ENCODE measurements at places on chromosomes 6 and 20.

DNA sequence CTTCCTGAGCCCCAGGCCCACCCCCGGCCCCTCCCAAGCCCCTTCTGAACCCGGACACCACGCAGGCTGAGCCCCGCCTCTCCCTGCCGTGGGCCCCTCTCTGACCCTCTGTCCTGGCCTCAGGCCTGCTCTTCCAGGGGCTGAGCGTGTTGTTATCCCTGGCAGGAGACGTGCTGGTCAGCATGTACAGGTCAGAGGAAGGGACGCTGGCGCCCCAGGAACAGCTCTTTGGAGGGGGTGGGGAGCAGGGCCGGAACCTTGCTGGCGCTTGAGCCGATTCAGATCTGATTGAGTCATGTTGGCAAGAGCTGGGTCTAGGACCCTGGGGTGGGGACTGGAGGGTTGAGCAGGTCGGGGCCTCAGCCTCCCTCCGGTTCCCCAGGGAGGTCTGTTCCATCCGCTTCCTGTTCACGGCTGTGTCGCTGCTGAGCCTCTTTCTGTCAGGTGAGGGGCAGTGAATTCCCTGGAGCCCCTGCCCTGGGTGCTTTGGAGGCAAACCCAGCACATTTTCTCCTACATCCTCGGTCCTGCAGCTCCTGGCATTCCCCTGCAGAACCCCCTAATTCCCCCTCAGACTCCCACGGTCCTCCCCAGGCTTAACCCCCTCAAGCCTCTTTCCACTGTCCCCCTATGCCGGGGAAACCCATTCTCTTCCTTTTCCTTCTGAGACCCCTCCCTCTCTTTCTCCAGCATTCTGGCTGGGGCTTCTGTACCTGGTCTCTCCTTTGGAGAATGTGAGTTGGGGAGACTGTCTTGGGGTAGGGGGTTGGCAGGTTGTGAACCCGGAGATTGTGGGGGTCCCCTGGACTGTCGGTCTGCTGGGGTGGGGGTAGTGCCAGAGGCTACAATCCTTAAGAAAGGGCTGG, 2.0 kb downstream of the SPAG4 start:
- peak; percentile 92 for DNase-seq

- no peak for DNase-seq
These were observed 95.0 kb downstream of the TCP11 start for GRCh38 chr6:35046103-35046502.

GRCh38 chr20:36390719-36391415, 84.7 kb downstream of the DLGAP4 start:
- DNase-seq, result no peak

- DNase-seq, result no peak
These were observed 57.6 kb downstream of the YTHDF1 start for GRCh38 chr20:63158352-63158751.

GRCh38 chr6:162845972-162846371, 118.2 kb downstream of the PACRG start:
- no peak for DNase-seq

- no peak for DNase-seq
These were observed 605 bp upstream of the PPP1R16B start for GRCh38 chr20:38804682-38805501.

DNA sequence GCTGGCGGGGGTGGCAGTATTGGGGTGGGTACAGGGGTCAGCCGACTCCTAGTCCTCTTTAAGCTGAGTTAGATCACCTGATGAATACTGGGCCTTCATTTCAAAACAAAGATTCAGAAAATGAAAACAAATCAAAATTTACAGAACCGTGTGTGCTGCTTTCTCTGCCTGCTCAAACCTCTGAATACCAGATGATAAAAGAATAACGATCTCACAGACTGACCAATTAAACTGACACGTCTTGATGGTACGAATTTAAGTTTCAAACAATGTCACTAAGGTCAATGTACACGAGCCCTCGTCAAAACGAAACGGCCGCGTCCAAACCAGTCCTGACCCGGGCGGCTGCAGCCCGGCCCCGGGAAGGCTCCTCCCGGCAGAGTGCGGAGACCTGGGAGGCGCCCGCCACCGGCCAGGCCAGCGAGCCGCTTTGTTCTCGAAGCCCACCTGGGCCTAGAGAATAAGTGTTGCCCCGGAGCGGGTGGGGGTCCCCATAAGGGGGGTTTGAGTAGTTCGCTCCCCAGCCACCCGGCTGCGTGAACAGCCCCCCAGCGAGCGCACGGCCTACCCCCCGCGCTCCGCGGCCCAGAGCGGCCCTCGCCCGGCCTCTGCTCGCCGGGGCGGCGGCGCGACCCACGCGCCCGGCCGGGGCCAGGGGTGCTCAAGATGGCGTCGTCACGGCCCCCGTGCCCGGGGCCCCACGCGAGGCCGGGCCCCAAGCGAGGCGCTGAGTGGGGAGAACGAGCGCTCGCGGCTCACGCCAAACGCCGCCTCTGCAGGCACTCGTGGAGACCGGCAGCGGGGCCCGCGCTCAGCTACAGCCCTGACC, 728 bp downstream of the PSMA7 start:
- DNase-seq, result no peak

DNA sequence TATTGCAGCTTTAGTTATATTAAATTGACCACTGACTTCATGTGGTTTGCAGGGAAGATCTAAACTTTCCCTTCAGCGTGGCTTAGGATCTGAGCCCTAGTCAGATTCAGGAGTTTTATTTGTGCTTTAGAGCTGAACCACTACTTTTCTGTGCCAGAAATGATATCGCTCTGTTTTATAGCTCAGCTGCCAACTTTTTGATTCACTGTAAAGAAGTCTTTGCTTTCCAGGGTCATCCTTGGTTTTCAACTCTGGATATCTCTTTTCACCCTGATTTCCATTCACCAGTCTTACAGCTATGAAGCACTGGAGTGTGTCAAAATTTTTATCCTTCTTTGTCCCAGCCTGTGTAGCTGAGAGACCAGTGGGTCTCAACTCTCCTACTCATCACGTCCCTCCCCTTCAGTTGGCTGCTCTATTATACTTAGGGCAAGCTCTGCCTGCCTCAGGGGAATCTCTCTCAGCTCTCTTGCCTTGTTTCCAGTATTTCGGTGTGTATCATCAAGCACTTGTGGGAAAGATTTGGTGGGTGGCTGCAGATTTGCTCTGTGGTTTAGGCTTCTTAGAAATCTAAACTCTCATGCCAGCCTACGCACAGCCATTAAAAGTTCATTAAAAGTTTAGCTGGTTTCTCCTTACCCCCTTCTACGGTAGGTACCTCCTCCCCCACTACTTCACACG, 425.5 kb downstream of the TENT5A start:
- DNase-seq, result no peak

- peak; percentile 32 for DNase-seq
These were observed 90.6 kb downstream of the PAX1 start for GRCh38 chr20:21796059-21796458.

- DNase-seq, result no peak
These were observed 530.2 kb downstream of the DHX35 start for GRCh38 chr20:39492223-39492797.

GRCh38 chr6:148345176-148345575, 2.5 kb downstream of the SASH1 start:
- peak; percentile 30 for DNase-seq

DNA sequence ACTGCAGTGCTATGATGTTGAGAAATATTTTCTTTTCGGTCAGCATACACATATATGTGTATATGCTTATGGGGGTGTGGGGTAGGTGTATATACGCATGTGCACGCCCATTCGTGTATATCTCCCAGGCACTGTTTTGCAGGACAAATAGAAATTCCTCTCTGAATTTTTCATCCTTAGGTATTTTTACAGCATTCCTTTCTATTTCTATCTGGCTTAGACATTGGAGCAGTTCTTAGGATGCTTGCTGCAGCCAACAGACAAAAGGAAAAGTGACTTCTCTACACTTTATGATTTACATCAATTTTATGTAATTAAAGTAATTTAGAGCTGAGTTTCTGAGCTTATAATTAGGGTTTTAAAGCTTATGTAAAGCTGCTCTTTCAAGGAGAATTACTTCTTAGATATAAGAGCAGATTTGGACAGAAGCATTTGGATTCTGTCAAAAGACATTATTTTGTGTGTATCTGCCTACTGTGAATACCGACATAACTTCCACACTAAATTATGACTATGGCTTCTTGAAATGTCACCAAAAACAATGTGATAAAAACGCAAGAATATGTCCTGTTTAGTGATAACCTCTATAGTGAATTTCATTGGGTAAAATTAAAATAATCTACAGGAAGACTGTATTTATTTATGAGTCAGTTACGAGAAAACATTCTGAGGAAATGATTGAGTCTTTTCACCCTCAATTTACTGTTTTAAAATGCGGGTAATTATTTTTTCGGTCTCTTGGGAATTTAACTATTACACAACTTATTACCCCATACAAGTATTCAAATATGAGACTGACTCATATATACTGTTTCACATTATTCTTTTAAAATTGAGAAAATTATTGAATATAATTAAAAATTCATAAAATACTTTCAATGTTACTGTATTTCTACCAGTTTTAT, 21.3 kb upstream of the CEP43 start:
- no peak for DNase-seq

GRCh38 chr6:14863902-14864850, 381.7 kb upstream of the JARID2 start:
- no peak for DNase-seq

GRCh38 chr6:17291778-17292177, 10.6 kb downstream of the RBM24 start:
- no peak for DNase-seq

DNA sequence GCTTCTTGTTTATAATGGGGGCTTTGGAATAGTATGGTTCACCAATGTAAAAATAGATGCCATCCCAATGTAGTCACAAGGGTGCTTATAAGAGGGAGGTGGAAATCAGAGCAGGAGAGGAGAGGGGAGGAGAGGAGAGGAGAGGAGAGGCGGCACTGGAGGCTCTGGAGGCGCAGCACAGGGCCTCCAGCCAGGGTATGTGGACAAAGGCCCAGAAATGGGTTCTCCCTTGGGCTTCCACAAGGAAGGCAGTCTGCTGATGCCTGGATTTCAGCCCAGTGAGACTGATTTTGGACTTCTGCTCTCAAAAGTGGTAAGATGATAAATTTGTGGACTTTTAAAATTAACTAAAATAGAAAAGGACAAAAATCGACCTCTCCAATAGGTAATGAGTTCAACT, 116.8 kb downstream of the RNASET2 start:
- no peak for DNase-seq

GRCh38 chr6:113597231-113597583, 259.9 kb upstream of the MARCKS start:
- DNase-seq, result no peak

- DNase-seq, result no peak
These were observed 44.7 kb downstream of the TNFAIP3 start for GRCh38 chr6:137911675-137912191.

DNA sequence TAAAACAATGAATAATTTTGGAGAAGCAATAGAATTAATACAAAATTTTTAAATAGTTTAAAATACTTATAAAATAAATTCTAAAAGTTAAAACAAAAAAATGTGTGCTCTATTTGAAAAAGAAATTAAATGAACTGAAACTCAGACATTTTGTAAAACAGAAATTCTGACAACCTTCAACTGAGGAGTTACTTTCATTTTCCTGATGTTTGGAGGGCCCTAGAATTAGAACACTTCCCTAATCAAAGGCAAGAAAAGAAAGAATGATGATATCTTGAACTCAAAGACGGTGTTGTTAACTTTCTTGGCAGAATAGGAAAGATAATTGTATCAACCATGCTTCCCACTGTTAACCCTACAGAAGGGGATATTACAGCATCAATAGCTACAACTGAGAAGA, 27.9 kb downstream of the SNX14 start:
- DNase-seq, result no peak

GRCh38 chr20:49693435-49694171, 20.1 kb downstream of the B4GALT5 start:
- DNase-seq, result no peak

GRCh38 chr6:147142684-147143245, 61.5 kb upstream of the STXBP5 start:
- no peak for DNase-seq

- DNase-seq, result no peak
These were observed 54.7 kb upstream of the HFE start for GRCh38 chr6:26032340-26033084.

GRCh38 chr6:39934131-39934757, at the start of gene MOCS1:
Gene MOCS1 (minus strand): TSS chr6:39934462. CDS start chr6:39934417, 45 bp downstream.
- peak; percentile 70 for DNase-seq

DNA sequence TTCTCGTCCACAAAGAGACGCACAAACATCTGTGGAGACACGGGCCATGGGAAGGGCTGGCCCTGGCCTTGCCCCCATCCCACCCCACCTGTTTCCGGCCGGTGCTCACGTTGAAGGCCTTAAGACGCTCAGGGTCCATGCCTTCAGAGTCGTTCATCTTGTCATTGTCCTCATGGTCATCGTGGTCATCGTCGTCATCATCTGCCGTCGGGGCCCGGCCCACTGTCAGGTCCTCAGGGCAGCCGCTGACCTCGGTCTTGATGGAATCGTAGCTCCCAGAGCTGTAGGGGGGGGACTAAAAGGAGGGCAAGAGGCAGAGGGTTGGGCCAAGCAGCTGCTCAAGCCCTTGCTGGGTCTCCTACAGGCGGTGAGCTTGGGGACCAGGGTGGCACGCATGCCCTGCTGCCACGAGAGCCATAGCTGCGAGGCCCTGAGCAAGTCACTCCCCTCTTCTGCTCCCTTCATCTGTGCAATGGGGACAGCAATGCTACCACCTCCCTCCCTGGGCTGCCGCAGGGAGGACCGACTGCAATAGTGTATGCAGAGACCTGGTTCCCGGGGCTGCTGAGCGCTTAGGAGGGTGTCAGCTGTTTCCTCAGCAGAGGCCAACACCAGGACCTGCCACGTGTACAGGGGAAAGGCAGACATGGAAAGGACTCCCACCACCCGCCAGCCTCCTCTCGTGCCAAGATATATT, 95.5 kb downstream of the ASXL1 start:
- DNase-seq, result no peak

- DNase-seq, result no peak
These were observed 729.2 kb upstream of the MARCKS start for GRCh38 chr6:113127786-113128419.

DNA sequence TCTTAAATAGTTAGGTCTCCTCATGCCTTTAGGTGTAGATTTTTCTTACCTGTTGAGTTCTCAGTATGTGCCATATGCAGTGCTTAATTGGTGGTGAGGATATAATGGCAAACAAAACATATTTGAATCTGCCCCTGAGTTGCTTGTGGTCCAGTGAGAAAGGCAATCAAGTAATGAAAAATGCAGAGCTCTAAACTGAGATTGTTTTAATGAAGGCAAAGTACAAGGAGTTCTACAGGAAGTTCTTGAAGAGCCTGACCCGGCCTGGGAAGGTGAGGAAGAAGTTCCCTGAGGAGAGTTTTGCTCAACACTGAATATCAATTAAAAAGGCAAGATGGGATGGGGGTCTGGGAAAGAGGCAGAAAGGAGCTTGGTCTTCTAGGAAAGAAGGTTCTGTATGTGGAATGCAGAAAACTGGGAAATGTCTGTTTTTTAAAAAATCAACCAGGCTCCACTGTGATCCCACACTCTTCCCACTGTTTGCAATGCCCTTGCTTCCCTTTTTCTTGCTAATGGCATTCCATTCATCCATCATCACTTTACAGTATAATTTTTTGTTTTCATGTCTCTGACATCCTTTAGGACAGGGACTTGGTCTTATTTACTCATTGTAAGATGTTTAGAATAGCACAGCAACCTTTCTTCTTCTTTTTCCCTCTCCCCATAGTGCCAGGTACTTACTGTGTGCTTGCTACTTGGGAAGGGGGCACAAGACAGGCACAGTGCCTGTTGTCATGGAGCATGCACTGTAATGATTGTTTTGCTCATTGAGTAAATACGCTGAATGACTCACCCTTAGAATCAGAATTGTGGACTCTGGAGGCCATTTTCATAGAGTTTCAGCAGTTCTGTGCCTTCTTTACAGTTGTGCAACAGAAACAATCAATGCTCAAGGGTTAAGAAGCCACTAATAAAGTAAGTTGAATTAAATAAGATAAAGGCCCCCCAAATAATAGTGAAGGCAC, 64.3 kb downstream of the ANKS1A start:
- peak; percentile 97 for DNase-seq

- DNase-seq, result no peak
These were observed 63.0 kb downstream of the PRR18 start for GRCh38 chr6:166245148-166245547.
